ENCODE measurements at places on chromosomes 2 and 18.

DNA sequence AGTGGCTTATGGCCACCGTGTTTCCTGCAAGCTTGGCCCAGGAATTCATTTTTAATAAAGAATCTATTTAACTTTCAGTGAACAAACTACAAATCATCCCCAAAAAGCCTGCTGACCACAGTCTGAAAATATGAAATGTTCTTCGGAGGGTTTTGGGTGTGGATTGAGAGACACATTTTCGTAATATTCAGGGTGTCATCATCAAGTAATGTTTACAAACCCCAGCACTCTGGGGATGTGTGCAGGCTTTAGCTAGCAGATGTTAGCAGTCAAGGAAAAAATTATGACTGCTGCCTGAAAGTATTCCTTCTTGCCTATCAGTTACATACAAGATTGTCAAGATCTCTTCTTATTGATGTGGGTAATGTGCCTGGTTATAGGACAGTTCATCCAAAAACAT lies 143.9 kb upstream of the FN1 start:
- peak; percentile 96 for DNase-seq

- no peak for DNase-seq
Measured at GRCh38 chr18:35408843-35409261, 31.7 kb upstream of the ZNF396 start.

GRCh38 chr2:159513745-159514144 lies 102.6 kb downstream of the BAZ2B start:
- DNase-seq: no peak

DNA sequence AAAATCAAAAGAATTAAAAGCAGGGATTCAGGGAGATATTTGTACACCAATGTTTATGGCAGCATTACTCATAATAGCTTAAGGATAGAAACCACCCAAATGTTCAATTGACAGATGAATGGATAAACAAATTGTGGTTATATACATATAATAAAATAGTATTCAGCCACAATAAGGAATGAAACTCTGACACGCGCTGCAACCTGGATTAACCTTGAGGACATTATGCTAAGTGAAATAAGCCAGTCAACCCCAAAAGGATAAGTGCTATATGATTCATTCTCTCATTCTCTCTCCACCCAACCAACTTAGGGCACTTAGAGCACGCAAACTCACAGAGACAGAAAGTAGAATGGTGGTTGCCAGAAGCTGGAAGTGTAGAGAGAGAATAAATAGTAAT lies 216.8 kb upstream of the SLC14A2 start:
- DNase-seq: no peak

DNA sequence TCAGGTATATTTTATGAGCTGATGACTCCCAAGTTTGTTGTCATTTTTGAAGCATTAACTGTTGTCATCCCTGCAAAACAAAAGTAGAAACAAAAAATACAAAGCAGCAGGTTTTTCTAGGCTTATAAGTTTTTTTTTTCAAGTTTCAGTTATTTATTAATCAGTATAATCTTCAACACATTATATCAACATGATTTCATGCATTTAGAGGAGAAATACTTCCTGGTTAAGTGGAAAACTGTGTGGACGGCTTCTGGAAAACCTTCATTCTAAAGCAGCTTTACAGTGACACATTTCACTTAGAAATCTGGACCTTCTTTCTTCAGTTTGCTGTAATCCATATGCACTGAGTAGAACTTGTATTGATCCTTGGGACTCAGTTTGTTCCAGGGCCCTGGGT lies 34.6 kb upstream of the CD28 start:
- no peak for DNase-seq

DNA sequence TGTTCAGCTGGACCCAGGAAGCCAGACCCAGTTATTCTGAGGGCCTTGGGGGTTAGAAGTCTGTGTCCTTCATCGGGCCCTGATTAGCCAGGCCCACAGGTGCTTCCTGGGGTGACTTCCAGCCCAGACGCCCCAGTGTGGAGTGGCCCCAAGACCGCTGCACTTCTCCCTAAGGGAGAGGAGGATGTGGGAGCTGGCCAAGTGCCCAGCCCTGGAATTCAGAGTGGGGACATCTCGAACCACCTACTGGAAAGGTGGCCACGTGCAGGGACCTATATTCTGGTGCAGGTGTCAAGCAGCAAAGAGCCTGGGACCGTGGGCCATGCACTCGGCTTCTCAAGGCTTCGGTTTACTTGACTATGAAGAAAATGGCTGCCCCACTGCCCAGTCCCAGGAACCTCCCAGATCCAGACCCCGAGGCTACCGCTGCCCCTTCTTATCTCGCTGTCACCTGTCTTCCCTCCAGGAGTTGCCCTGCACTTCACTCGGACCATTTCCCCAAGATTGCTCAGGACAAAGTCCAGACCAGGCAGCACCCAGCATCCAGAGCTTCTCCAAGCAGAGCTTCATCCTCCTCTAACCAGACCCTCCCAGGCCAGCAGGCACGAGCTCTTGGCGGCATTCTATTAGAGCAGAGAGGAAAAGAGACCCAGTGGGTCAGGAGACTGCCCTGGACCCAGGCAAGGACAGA lies 142.8 kb upstream of the ID2 start:
- no peak for DNase-seq

DNA sequence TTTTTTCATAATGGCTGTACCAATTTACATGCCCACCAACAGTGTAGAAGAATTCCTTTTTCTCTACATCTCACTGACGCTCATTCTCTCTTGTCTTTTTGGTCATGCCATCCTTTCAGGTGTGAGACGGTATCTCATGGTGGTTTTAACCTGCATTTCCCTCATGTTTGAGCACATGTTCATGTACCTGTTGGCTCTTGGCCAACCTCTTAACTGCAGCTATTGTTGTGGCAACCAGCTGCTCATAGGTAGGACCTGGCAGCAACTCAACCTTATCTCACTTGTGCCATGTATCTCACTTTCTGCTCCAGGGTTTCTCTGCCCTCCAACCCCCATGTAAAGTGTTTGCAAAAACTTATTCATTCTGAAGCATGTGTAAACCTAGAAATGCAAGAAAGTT lies 167.5 kb downstream of the UPP2 start:
- no peak for DNase-seq

- DNase-seq: peak; percentile 19
Measured at GRCh38 chr18:60684843-60685513, 312.4 kb upstream of the MC4R start.

DNA sequence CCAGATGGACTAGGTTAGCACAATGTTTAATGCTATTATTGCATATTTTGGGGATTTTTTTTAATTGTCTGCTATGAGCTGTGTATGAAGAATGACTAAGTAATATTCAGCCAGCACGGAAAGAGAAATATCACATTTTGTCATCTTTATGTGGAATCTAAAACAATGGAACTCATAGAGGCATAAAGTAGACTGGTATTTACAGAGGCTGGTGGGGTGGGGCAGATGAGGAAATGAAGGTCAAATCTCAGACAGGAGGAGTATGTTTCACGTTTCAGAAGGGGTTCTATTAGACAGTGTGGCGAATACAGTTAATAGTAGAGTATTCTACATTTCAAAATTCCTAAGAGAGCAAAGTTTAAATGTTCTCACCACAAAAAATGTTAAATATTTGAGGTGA lies 4.7 kb downstream of the CDH19 start:
- DNase-seq: no peak

- DNase-seq: no peak
Measured at GRCh38 chr2:82199493-82199852, 1894.9 kb upstream of the LRRTM1 start.

DNA sequence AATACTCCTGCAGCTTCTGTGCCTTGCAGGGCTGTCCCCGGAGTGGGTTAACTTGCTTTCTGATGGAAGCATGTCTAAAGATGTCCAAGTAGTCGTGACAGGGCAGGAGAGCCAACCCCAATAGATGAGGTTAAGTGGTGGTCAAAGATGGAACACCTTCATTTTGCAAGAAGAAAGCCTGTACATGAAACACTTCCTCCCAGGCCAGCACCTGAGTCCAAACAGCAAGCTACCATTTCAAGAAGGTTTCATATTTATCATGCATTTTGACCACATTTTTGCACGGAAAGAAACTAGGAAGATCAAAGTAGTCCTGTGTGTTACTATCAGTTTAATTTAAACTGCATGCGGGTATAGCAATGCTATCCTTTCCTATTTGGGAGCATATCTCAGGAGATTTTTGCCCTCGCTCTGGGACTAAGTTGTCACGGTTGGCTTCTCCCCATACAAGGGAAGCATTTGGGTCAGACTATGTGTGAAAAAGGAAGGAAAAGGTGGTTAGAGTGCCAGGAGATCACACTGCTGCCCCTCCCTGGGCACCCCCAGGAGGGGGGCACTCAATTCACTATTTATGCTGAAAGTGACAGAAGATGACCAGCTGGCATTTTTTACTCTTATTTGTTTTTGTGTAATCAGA lies 187.6 kb downstream of the ZNF521 start:
- no peak for DNase-seq

- DNase-seq: no peak
Measured at GRCh38 chr2:231655488-231655887, 52.8 kb upstream of the PTMA start.

DNA sequence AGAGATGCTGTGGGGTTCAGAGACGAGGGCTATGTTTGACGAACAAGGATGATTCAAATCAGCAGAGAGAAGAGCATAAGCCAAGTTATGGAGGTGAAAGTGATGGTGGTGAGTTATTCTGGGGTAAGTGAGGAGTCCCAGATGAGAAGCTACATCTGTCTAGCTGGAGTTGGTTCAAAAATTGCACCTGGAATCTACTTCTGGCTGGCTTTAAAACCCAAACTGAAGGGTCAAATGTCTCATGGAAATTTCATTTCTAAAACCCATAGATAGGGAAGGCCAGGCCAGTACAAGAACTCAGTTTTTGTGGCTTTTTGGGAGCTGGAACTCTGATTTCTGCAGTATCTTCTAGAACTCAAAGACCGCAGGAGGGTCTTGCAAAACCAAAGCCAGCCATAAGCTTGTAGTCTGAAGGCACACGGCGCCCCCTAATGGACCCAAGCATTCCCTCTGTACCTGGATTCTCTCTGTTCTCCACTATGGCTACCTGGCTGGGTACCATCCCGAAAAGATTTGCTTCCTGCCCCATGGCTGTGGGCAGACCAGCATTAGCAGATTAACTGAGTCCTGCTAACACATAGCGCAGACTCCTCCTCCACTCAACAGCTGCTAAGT lies 229.1 kb upstream of the SLC14A2 start:
- DNase-seq: peak; percentile 59

- no peak for DNase-seq
Measured at GRCh38 chr2:155080373-155080772, 381.9 kb downstream of the KCNJ3 start.

DNA sequence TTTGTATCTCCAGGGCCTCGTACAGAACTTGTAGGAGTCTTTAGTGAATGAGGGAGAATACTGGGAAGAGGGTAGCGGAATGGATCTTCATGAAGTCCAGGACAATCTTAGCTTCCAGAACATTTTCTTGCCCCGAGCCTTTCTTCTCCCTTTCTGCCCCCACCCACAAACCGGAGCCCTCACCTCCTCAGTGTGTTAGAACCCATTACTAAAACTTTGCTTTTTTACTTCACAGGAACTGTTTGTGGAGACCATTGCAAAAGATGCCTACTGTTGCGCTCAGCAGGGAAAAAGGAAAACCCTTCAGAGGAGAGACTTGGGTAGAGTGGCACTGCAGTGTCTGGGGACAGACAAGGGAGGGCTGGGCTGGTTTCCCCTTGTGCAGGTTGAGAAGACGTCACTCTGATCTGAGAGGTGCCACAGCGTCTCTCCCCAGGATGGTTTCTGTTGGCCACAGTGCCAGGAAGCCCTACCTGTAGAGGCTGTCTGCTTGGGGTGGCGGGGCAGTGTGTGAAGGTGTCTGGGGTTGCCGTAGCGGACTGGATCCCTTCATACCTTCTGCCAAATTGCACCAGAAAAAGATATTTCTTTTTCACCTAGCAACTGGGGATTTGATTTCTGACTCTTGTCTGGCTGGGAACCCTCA lies 786 bp downstream of the POLE4 start:
- no peak for DNase-seq

GRCh38 chr2:148622366-148622765 lies 22.2 kb upstream of the EPC2 start:
- DNase-seq: no peak

GRCh38 chr2:71001592-71001927 lies 6.9 kb upstream of the TEX261 start:
- no peak for DNase-seq

DNA sequence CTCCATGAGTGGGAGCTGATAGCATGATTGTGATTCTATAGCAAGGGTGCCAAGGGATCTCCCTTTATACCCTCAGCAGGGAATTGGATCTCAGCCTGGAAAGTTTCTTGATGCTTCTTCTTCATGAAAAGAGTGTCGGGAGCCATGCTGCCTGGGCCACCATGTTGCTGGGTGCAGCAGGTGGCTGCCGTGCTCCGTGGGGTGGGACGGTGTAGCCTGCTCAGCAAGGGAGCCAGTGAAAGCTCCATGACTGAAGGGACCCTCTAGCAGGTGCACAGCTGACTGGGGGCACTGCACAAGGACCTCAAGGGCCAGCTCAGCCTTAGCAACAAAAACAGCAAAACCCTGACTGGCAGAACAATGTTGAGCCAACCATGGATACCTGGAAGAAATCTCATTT lies 368.9 kb upstream of the HS6ST1 start:
- DNase-seq: no peak

- no peak for DNase-seq
Measured at GRCh38 chr2:17637131-17637906, 96.8 kb downstream of the VSNL1 start.

DNA sequence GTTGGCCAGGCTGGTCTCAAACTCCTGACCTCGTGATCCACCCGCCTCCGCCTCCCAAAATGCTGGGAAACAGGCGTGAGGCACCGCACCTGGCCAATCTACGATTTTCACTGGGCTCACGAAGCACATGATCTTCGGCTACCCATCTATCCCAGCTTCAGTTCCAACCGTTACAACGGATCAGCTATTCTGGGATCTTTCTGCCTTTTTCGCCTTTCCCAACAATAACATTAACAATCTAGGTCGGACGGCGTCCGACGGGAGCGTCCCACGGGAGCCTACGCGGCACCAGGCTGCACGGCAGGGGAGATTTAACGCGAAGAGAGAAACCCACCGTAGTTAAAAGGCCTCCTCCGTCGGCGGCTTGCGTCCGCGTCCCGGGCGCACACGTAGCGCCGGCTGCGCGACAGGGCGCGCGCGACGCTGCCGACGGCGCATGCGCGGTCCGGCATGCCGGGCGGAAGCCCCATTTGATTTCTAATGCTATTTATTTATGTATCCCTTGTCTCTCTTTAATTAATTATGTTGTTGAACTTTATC lies at the start of gene MSL3B:
TSS of gene MSL3B (minus strand) at position 394 of the 540 bp plus-strand sequence.
- DNase-seq: peak; percentile 55

DNA sequence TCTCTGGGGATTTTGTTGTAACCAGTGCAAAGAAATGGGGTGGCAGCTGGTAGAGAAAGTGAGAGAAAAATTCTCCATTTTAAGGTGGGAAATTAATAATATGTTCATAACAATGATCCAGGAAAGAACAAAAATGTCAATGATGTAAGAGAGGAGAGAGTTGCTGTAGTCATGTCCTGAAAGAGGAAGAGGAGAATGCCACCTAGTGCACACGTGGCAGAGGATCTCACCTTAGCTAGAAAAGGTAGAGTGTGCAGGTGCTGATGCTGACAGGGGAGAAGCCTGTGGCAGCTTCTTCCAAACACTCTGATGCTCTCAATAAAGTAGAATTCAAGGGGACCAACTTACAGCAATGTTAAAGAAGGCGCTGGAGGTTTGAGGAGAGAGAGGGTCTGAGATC lies 282.9 kb upstream of the PKDCC start:
- DNase-seq: no peak
